ENCODE measurements at places on chromosomes 11 and 22. TPM values are rescaled to one million over a fixed set of nuclear protein-coding genes. Genes with fewer than 3 reads are reported as not detected.

The CDC42BPG gene
- 0.33 TPM for polyA plus RNA-seq

The GLB1L2 gene
- 3.5 TPM for polyA plus RNA-seq

The IL10RA gene
- polyA plus RNA-seq, result 0.05 TPM

The OLFML1 gene
- not detected for polyA plus RNA-seq

The SERHL2 gene
- 3.8 TPM for polyA plus RNA-seq

The UBQLN3 gene
- not detected for polyA plus RNA-seq

The FAM111B gene
- polyA plus RNA-seq, result 0.94 TPM

The GRIK4 gene
- 0.02 TPM for polyA plus RNA-seq

The HBG2 gene
- 0.33 TPM for polyA plus RNA-seq

The MFNG gene
- polyA plus RNA-seq, result 0.18 TPM

The SCUBE1 gene
- polyA plus RNA-seq, result 0.06 TPM

The OSM gene
- polyA plus RNA-seq, result not detected

The TALDO1 gene
- polyA plus RNA-seq, result 103 TPM

The OR51E2 gene
- not detected for polyA plus RNA-seq

The NXPE1 gene
- not detected for polyA plus RNA-seq

Data from SK-N-SH (cell line).